ENCODE measurements at places on chromosomes 7 and 10.

GRCh38 chr10:99143011-99143410, 92.6 kb downstream of the HPSE2 start:
- DNase-seq: no peak

- no peak for DNase-seq
These were observed 66.1 kb upstream of the AGBL3 start for GRCh38 chr7:134920026-134920753.

DNA sequence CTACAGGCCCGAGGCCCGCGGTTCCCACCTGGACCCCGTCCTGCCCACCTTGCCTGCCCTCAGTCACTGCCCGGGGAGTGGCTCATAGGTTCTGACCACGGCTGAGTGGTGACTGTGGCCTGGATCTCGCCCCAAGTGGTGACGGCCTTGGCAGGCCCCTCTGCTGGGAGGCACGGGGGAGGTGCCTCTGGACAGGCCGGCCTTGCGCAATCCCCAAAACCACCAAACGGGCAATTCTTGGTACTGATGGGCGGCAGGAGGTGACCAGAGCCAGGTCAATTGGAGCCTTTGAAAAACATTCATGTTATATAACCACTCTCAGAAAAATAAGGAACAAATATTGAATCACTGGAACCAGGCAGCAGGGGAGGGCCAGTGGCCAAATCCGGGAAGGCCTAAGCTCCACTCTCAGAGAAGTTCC, 83.4 kb downstream of the PRKAG2 start:
- DNase-seq: no peak

GRCh38 chr7:16984375-16984774, 102.6 kb upstream of the AGR3 start:
- no peak for DNase-seq

- DNase-seq: no peak
These were observed 204.7 kb upstream of the KLF14 start for GRCh38 chr7:130938661-130939060.

DNA sequence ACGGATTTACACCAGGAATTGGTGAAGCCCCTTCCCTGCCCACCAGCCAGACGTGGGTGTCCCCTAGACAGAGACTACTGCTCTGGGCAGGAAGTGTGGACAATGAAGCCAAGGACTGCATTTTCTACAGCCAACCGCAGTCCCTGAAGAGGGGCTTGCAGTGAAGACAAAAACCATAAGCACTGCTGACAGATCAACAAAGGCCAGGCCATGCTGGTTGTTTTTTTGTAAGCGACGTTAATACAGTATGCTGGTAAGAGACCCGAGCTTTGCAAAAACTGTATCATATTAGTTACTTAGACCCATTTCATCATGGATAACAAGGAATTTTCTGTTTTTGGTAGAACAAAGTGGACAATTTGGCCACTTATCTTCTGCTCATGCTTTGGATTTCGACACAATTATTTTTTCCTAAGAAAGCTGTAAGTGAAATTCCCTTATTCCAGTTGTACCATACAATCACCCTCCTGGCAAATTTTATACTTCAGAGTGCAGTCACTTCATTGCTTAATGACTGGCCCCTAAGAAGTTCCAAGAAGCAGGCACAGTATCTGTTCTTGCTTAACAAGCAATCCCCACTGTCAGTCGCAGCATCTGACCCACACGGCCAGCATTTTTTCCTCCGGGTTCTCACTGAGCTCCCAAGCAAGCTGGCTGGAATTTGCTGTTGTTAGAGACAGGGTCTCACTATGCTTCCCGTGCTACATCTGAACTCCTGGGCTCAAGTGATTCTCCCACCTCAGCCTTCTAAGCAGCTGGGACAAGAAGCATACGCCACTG, 163.5 kb downstream of the PARD3 start:
- DNase-seq: no peak

DNA sequence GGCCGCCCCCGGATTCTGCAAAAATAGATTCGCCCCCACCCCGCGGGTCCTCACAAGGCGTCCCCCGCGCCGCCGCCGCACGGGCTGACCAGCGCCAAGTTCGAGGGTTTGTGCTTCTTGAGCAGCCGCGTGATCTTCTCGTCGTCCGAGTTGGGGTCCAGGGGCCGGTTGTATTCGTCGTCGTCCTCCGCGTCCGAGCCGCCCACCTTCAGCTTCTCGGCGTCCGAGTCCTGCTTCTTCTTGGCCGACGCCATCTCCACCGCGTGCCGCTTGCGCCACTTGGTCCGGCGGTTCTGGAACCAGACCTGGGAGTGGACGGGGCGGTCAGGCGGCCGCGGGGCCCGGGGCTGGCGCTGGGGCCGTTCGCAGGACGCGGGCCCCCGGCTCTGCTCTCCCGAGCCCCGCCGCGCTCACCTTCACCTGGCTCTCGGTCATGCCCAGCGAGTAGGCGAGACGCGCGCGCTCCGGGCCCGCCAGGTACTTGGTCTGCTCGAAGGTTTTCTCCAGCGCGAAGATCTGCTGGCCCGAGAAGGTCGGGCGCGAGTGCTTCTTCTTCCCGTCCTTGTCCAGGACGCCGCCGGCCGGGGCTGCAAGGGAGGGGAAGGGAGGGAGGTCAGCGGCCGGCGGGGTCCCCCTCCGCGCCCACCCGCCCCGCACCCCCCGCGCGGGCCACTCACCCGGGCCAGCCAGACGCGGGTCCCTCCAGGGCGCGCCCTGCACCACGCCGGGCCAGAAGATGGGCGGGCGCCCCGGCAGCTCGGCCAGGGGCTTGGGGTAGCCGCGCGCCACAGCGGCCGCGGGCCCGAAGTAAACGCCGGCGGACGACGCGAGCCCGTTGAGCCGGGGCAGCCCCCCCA, 853 bp downstream of the NKX6-2 start:
- DNase-seq: no peak

DNA sequence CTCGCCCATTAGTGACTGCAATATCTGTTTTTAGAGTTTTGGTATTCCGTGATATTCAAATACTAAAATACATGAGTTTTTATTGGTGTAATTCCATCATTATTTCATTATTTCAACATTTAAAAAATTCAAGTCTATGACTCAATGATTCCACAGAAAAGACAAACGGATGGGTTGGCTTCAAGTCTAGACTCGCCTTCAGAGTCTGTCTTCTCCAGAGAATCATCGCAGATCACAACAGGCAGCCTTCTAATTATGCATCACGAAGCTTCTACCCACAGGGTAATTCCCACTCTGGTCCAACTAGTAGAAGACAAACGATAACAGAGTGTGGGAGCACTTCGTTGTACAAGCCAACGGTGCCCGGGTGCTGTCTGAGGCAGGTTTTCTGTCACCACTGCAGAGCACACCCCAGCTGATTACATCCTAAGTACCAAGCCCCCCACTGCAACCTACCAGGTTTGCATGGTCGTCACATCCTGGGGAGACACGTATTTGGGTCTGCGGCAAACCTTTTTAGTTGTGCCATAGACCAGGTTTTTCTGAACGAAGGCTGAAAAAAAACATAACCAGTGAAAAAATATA, 28.9 kb downstream of the PARP12 start:
- no peak for DNase-seq

All from stimulated activated CD8-positive, alpha-beta memory T cell treated with anti-CD3 and anti-CD28 coated beads, Interleukin-7, amount 100 ng/mL, for 48 hours (primary cell).